ENCODE measurements at places on chromosomes 3 and 15.

DNA sequence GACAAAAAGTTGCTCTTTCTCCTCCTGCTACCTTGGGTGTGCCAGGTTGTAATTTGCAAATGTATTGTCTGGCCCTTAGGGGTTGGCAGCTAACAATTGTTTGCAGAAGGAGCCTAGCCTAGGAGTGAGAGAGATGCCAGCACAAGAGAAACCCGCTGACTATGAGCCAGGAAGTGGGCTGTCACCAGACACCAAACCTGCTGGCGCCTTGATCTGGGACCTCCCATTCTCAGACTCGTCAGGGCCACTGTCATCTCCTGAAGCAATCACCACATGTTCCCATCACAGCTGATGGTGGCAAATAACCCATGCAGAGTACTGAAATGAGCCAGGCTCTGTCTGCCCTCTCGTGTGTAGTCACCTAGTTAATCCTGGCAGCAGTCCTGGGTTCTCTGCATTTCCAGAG, 406.4 kb upstream of the NPAP1 start:
- DNase-seq = no peak

GRCh38 chr3:89246326-89246725, 138.9 kb downstream of the EPHA3 start:
- no peak for DNase-seq

- no peak for DNase-seq
Measured at GRCh38 chr3:3851621-3852323, 52.5 kb downstream of the LRRN1 start.

DNA sequence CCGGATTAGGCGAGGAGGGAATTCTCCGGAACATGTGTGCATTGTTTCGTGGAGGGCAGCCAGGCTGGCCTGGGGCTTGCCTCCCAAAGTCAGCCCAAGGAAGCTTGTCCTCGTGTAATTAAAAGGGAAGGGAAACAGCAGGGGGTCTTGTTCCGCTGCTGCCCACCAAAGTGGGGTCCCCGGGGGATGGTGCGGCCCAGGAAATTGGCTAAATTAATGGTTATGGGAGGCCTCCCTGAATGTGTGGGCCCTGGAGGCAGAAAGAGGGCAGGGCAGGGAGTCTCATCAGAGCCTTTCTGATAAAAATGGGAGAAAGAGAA, 118.1 kb downstream of the OPA1 start:
- DNase-seq = no peak

- no peak for DNase-seq
Measured at GRCh38 chr3:159787794-159788205, 200.8 kb upstream of the IL12A start.

- DNase-seq = no peak
Measured at GRCh38 chr3:18010001-18010400, 267.6 kb upstream of the TBC1D5 start.

DNA sequence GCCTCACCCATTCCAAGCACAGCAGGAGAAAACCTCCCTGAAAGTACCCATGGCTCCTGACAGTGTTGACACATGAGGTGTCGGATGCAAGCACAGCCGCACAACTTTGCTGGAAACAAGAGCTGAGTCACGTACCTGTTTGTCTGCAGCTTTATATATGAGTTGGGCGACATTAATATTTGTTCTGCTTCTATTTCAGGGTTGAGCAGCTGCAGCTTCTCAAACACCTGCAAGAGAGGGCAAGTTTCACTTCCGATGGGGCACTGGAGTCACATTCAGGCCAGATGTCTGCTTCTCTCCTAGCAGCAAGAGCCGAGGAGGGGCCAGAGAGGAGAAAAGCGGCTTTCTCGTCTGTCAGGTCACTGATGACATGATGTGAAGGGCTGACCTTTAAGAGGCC, 88.0 kb downstream of the NUP210 start:
- DNase-seq = no peak

DNA sequence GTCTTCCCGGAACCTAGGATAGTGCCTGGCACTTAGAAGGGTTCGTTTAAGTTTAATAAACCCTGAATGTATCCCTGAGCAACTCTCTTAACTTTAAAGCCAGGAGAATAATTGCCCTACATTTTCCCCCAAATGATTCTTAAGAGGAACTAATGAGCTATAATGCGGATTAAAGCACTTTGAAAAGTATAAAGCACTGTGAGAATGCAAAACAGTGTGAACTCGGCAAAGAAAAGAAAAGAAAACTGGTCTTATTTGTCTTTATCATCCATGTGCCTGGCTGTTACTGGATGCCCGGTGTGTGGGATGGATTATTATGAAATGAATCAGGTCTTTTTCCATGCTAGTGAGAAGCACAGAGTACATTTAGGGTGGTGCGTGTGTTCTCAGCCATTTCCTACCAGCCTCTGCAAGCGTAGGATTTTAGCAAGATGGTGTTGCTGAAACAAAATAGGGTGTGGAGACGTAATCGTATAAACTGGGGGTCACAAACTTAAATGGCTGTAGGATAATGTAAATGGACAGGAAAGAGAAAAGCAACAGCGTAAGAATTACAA, 983 bp downstream of the KBTBD12 start:
- DNase-seq = no peak

- DNase-seq = no peak
Measured at GRCh38 chr3:129184396-129184657, 631 bp upstream of the CNBP start.

DNA sequence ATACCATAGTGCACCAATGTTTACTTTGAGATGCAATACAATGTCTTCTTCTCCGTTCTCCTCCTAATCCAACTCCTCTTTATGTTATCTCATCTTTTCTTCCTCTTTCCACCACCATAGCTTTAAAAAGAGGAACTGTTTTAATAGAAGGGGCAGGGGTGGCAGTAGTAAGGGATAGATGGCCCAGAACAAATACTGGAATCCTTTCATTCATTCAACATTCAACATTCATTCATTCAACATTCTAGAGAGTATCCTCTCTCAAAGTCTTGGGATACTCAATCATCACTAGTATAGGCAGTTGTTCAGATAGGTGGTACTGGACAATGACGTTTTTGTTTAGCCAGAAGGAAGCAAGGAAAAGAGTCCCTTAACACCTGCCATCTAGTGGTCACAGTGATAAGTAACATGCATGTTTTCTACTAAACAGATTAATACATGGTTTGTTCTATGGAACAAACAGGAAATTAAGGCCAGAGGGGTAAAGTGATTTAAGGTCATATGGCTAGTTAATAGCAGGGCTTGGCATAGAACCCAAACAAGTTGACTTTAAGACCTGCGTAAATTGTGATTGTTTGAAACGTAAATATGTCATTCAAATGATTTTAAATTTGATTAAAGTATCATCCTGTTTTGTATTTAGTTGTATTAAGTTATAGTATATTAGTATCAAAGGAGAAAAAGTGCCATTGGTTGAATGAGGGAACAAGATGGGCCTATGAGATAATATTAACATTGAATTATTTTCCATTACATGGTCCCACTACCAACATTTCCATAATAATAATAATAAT, 26.9 kb upstream of the EHHADH start:
- DNase-seq = no peak

- no peak for DNase-seq
Measured at GRCh38 chr3:170128977-170129431, 52.5 kb downstream of the PHC3 start.

DNA sequence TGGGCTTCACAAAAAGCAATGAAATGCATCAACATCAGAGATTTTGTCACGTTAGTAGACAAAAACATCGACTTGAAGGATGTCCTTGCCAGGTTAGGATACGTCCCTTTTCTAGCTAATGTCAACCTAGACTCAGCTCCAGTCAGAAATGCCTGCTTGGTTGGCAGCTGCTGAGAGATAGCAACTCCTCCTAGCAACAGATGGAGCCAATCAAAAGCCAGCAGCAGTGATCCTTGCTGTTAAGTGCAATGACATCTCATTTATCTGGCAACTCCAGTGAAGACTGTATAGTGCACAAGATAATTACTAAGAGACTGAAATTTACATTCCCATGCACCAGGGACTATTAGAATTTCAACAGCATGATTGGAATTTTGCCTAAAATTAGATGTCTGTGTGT, 424.1 kb downstream of the FGF12 start:
- no peak for DNase-seq

GRCh38 chr3:16145176-16145575, 29.3 kb upstream of the GALNT15 start:
- DNase-seq = no peak

DNA sequence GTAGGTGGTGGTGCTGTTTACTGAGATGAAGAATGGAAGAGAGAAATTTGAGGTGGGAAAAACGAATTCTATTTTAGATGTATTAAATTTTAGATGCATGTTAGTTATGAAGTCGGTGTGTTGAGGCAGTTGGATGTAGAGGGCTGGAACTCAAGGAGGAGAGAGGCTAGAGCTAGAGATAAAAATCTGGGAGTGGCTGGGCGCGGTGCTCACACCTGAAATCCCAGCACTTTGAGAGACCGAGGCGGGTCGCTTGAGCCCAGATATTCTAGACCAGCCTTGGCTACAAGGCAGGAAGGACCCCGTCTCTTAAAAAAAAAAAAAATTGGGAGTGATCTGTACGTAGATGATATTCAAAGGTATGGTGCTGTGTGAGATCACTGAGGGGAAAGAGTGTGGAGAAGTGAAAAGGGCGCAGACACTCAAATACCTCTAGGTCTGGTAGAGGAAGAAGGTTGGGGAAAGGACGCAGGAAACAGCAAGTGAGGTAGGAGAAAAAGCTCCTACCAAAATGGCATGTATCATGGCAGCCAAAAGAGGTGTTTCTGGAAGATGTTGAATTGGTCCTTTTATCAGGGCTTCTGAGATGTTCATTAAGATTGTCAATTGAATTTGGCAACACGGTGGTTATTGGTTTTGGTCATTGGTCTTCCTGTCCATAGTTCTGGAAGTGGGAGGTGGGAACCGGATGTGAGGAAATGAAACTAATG, 1.8 kb downstream of the YEATS2 start:
- no peak for DNase-seq

- no peak for DNase-seq
Measured at GRCh38 chr15:91490211-91490610, 363.3 kb upstream of the SLCO3A1 start.

DNA sequence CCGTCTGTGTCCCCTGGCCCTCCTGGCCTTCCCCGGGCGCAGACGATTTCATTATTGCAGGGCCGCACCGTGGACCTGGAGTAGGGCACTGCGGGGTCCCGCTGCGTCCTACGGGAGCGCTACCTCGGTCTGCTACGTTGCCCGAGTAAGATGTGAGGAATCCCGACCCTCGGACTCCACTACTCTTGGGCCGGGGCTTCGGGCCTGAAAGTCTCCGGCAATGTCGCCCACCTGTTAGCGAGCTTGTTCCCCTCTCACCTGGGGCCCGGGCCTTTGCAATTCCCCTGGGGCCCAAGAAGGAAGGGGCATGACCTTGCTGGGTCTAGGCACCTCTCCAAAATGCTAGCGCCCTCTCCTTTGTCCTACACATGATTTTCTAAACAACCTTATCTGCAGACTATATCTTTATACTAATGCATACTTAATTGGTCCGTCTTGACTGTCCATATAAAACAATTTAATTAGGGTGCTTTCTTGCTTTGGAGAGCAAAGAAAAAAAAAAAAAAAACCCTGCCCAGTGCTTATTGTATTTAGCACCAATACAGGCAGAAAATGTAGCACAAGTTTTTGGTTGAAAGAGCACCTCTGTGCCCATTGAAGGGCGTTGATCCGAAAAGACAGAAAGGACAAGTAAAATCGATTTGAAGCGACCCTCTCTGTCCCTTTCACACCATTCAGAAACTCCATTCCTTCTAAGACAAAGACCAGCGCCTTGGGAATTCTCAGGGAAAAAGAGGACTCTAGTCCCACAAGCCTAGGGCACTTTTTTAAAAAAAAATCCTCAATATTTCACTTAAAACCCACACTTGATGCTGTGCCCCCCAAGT, 7.0 kb upstream of the NR2F2 start:
- no peak for DNase-seq

Measured in stimulated activated CD4-positive, alpha-beta T cell treated with anti-CD3 and anti-CD28 coated beads, Interleukin-12 subunit alpha, Interleukin-12 subunit beta, amount 100 ng/mL, for 24 hours (primary cell).